Renal cortex interstitium (tissue), 15 donors: ENCODE measurements at places on chromosomes 12 and 14.

DNA sequence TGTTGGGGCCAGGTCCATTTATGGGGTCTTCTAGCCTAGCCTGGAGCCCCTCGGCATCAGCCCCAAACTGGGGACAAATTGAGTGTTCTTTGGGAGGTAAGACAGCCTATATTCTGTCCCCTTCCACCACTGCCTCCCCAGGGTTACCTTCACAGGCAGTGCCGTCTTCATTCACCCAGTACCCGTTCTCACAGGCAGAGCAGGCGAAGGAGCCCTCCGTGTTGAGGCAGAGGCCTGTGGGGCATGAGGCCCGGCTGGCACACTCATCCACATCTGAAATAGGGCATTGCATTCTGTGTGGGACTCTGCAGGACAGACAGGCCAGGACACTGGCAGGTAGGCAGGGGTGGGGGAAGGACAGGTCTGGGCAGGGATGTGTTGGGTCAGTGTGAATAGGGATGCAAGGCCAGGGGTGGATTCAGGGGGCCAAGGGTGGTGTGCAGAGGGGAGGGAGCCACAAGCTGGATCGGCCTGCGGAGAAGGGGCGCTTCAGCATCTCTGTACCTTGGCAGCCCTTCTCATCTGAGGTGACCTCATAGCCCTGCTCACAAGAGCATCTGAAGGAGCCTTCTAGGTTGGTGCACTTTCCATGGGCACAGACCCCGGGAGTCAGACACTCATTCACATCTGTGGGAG is 16.1 kb downstream of the ISCA2 start:
- no peak for DNase-seq

DNA sequence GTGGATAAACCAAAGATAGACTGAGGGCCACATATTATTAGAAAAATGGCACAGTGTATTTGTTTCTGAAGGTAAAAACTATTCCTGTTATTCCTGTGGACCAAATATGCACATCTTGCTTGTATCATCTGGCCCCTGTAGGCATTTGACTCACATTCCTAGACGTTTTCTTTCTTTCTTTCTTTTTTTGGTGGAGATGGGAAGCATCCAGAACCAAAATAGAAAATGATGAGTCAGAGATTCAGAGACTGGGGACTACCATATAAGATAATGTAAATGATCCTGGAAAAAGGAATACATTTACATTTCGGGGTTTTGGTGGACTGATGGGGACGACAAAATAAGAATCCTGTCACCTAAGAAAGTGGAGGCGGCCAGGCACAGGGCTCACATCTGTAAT is 24.2 kb downstream of the TRIM9 start:
- DNase-seq = no peak

DNA sequence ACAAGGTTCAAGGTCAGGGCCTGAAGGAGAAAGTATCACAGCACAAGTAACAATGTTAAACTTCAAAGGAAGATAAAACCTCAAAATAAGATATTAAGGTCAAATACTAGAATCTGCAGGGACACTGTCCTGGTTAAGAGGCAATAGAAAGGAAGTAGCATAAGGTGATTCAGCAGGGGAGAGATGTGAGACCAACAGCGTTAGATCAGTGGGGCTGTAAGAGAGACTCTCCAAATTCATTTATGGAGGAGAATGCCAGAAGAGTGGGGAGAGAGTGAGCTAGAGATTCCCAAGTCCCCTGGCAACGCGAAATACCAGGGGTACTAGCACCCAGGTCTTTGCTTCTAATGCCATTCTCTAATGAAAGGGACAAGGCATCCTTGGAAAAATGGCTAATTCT is 610.9 kb downstream of the DIO2 start:
- DNase-seq = no peak

GRCh38 chr14:102229071-102229738 is 75.8 kb downstream of the MOK start:
- no peak for DNase-seq

DNA sequence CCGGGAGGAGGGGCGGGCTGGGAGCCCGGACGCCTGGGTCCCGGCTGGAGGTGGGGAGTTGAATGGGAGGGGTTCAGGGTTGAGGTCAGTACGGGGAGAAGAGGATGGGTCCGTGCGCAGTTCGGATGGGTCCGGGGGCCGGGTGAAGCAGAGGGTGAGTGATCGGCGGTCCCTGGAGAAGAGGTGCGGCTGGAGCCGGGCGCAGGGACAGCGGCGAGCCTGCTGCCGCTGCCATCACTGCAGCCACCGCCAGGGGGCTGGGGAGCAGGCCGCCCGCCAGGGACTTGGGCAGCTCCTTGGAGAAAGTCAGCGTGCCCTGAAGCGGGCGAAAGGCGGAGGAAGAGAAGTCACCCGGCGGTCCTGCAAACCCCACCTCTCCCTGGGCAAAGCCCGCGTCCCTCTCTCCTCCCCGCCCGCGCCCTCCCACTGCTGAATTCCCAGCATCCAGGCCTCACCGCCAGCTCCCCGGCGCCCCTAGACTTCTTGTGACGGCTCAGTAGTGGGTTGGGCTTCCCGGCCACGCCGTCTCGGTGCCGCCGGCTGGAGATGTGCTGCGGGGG is 6.0 kb upstream of the GPR84 start:
- DNase-seq = peak; percentile 73

GRCh38 chr12:27347779-27348178 is 15.1 kb downstream of the BMAL2 start:
- DNase-seq = no peak

GRCh38 chr12:68771223-68771925 is 25.4 kb downstream of the SLC35E3 start:
- no peak for DNase-seq

GRCh38 chr14:84095681-84096080 is 1434.3 kb upstream of the FLRT2 start:
- no peak for DNase-seq

GRCh38 chr14:68924186-68925158 is 54.6 kb downstream of the ACTN1 start:
- DNase-seq = no peak

GRCh38 chr12:29241821-29242591 is 92.9 kb downstream of the FAR2 start:
- no peak for DNase-seq

- DNase-seq = peak; percentile 83
Observed at GRCh38 chr14:60331201-60332045, 82.4 kb downstream of the PPM1A start.

DNA sequence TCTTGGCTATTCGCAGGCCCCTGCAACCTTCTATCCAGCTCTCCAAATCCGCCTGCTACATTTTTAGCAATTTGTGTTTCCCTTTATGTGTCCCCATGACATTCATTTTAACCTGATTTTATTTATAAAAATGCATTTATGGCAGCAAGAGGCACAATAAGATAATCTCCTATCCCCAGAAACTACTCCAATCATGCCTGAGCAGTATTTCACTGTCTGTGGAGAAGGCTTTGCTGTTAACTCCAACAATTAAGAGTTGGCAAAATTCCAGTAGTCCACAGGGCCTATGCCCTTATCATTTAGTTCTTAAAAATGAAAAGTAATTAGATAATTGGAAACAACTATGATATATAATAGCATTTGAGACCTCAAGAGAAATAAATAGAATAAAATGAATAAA is 462.4 kb downstream of the TRHDE start:
- DNase-seq = no peak

GRCh38 chr12:124816295-124816854 is 47.3 kb downstream of the SCARB1 start:
- DNase-seq = no peak

DNA sequence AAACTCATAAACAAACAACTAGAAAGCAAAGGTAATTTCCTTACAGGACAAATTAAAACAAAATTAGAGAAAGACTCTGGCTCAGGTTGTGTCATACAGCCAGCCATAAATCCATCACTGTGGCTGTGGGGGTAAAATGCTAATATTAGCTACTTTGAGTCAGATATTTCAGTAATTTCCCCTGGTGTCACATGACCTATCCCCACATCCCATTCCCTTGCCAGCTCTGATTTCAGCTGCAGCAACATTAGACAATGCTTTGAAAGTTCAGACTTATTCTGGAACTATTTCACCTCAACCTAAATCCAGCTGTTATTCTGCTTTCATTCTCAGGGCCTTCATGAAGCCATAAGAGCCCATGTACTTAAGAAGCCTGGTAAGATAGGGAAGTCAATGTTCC is 55.3 kb downstream of the RPL10L start:
- DNase-seq = no peak

GRCh38 chr12:91126516-91126915 is 15.2 kb upstream of the LUM start:
- DNase-seq = no peak

GRCh38 chr14:78259831-78260230 is 89.7 kb downstream of the NRXN3 start:
- no peak for DNase-seq

DNA sequence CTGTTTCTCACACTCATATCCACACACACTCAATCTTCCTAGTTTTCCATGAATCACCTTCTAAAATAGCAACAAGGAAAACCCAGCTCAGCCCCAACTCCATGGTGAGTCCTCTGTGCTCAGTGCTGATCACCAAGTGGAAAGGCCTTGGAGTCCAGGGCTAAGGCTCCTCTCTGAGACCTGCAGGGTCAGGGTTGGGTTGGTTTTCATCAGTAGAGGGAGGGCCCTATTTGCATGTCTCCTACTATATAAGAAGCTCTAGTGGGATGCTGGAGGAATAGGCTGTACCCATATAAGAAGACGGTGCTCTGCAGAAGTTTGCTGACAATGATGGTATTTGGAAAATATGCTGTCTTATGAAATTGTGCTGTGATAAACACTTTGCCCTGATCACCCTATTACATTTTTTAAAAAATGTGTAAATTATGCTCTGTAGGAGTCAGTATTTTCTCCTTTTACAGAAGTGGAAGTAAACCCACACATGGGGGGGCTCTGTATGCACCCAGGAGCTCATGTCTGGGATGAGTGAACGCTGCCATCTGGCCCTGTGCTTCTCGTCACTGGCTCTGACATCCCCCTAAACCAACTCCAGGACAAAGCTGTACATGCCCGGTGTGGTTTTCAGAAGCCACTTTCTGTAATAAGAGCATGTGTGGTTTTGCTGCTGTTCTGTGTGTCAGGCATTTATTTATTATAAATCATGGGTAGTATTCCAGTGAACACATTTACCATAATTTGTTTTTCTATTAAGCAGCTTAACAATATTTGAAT is 536.3 kb downstream of the TMEM121 start:
- no peak for DNase-seq

DNA sequence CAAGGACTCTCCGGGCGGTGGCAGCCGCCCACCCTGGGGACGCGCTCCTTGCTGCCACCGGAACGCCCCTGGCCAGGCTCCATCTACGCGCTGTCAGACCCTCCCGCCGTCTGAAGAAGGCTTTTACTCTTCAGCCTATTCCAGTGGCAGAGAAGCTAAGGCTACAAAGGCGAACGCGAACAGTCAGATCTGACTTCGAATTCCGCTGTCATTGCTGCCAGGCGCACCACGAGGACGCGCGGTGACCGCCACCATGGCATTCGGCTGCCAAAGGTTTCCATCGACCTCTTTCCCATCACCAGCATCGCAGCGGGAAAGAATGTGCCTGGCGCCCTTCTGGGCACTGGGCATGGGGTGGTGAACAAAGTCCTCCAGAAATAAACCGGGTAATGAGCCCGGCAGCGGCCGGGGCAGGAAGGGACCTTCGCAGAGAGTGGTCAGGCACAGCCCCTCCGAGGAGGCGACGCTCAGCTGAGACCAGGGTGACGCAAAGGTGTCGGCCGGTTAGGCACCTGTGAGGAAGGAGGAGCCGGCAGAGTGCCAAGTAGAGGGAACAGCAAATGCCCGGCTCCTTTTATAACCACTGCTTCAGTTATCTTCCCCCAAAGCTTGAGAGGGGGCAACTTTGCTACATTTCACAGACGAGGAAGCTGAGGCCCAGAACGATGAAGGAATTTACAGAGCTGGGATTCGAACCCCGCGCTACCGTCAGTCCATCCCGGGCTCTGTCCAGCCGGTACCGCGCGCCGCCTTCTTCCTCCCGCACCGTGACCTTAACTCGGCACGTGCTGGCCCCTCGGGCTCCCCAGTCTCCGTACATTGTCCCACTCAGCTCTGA is 1.9 kb upstream of the RFX4 start:
- DNase-seq = no peak

- DNase-seq = peak; percentile 60
Observed at GRCh38 chr12:11862798-11863197, 207.9 kb upstream of the BCL2L14 start.

DNA sequence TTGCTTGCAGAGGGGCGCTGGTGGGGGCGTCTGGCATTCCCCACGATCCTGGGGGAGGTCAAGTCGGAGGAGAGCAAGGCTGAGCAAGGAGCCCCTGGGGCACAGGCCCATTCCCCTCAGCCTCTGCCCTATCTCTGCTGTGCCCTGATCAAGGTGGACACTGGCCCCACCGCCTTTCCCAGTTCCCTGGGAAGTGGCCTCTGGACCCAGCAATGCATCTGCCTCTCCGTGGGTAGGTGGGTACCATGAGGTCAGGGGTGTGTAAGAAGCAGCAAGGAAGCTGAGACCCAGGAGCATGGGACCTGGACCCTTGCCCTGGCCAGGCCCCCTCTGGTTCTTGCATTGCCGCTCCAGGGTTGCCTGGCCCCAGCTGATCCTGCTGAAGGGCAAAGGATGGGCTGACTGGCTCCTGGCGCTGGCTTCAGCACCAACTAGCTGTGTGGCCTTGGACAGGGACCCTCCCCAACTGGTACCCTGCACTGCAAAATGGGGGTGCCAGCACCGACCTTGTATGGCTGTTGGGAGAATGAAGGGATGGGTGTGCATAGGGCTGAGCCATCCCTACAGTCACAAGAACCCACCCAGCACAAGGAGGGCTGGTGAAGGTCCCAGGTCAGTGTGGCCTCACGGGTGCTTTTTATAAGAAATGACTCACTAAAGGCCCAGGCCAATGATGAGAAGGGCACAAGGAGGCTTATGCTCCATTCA is 19.6 kb downstream of the SLC25A29 start:
- no peak for DNase-seq

DNA sequence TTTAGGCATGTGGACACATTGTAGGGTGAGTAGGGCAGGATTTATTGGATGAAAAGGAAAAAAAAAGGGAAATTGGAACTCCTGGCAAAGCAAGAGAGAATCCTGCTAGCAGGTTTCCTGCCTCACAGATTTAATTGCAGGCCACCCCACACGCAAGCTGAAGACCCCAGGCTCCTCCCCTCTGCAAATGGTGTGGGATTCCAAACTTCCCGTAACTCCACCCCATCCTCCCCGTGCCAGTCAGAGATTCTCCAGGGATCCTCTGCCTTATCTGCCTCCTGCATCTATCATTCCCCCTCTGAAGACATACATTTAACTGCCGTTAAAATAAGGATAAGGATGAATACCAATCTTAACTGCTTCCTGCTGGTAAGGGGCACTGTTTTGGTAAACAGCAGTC is 249.8 kb upstream of the GARIN2 start:
- no peak for DNase-seq

- no peak for DNase-seq
Observed at GRCh38 chr12:108040947-108041346, 88.1 kb upstream of the WSCD2 start.
